ENCODE measurements at places on chromosomes 2 and 18.

GRCh38 chr2:172244419-172245130 lies 141.9 kb upstream of the DLX2 start:
- no peak for DNase-seq

DNA sequence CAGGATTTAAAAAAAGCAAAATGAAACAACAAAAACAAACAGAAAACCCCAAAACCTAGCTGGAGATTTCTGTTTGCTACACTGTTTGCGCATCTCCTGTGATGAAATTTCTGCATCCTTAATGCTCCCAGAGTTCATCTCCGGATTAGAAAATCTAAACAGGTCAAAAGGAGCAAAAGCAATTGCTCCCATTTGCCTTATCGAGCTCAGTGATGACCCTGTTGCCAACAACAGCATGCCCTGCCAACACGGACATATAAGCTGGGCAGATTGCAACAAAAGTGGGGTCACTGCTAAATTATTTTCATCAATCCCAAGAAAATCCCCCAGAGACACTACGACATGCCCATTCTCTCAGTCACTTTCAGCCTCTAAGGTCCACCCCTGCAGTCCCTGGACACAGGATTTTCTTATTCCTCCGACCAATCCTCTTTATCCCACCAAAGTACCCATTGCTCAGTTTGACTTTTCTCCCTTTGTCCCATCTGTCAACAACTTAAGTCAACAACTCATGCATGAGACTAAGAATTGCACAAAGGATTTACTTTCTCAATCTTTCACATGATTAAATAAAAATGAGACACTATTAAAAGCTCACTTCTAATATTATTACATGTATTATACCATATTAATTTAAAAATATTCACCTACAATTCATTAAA lies 67.8 kb downstream of the ABCG8 start:
- DNase-seq: no peak

GRCh38 chr2:11715987-11716652 lies 30.3 kb upstream of the LPIN1 start:
- no peak for DNase-seq

DNA sequence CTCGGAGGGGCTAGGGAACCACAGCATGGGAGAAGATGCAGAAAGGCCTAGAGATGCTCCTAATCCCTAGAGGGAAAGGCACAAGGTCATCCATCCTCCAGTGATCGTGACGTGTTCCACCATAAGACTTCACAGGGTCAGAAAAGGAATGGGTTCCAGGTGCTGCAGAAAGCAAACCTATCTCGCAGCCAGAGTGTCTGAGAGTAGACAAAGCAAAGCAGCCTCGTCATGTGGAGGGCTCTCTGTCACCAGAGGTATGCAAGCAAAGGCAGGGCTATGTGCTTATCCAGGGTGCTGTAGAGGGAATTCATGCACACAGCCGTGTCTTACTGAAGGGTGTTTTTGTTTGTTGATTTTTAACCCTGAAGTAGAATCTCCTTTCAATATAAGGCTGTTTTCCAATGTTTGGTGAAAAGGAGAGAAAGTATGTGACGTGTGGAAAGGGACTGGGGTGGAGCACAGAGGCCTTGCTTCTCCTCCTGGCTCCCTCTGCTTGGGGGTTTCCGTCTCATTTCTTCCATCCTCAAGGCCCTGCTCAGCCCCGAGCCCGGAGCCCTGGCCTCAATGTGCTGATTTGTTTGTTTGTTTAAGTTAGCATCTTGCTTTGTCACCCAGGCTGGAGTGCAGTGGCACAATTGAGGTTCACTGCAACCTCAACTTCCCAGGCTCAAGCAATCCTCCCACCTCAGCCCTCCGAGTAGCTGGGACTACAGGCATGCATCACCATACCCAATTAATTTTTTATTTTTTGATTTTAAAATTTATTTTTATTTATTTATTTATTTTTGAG lies 3.0 kb downstream of the GPR55 start:
- DNase-seq: no peak

- DNase-seq: peak; percentile 55
Measured at GRCh38 chr18:24138789-24139616, at the start of gene CABYR. TSS of gene CABYR (plus strand) at chr18:24139062. CDS start at chr18:24143115, 4,053 bp downstream.

DNA sequence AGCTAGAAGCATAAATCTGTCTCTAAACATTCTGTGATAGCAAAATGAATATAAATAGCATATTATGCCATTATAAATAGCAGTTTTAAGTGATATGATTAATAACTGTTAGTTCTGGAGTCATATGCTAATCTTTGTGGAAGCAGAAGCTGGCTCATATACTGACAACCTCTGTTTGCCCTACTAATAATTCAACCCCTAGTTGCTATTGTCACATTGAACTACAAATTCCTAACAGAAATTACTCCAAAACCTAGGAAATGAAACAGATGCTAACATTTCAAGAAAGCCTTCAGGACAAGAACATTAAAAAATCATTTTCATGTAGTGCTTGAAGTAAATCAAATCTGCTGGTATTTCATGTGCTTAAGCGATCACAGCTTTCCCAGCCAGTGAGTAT lies 28.2 kb downstream of the CALCRL start:
- DNase-seq: no peak

GRCh38 chr2:204112084-204112770 lies 175.7 kb downstream of the ICOS start:
- DNase-seq: no peak

DNA sequence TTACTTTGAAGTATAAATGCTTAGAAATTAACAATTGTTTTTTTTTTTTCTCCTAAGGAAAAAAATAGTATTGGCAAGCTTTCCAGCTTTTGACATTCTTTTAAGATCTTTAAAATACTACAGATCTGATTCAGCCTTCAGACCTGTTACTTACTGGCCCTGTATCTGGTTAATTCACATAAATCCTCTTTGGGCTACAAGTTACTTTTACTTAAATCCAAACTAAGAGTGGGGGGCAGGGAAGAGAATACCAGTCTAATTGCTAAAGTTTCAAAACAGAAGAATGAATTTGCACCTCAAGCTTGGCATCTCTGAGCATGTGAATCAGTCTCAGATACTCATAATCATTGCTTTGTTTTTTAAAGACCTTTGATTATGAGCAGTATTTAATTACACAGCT lies 386.3 kb downstream of the PARD3B start:
- no peak for DNase-seq

DNA sequence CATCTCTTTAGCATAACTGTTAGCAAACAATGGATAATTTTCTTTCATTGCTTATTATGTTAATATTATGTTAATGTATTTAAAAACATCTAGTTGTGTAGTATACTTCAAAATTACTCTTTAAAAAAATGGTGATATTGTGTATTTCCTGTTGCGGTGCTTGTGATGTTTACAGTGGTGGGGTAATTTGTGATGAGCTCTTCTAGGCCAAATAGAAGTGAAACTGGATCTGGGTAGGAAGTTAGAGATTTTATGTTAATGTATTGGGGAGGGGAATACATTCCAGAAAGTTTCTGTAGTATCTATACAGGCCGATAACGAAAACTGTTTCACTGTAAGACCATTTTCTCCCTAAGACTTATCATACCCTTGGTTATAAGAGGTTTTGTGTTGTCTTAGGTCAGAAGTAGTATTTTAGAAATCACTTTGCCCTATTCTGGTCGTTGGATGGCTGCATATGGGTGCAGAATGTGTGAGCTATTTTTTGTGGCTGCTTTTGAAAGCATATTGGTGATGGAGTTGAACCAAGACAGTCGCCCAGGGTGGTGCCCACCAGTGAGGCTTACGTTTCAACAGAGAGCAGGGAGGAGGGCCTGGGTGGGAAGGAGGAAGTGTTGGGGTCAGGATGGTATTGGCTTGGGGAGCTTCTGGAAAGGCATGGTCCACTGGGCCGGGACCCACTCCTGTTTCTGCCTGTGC lies 5.8 kb downstream of the TSHZ1 start:
- DNase-seq: no peak

GRCh38 chr18:59696311-59697235 lies 650 bp downstream of the CCBE1 start:
- DNase-seq: no peak

- no peak for DNase-seq
Measured at GRCh38 chr2:235940330-235940729, 227.9 kb downstream of the GBX2 start.

DNA sequence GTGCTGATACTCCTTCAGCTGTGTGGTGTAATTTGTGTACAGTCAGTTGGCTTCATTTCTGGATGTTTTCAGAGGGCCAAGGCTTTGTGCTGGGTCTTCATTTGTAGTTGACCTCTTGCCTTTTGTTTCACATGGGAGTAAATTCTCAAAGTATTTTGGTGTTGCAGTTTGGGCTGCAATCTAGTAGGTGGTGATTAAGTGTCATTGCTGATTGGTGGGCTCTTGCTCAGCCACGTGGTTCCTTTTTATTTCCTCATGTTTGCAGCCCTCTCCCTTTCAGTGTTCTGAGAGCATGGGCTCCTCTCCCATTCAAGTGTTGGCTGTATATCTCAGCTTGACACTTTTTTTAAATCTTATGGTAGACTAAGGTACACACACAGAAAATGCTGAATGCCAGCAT lies 96.8 kb downstream of the SNTG2 start:
- DNase-seq: no peak
